ENCODE measurements at places on chromosomes 13 and 19. TPM values are rescaled to one million over a fixed set of nuclear protein-coding genes. Genes with fewer than 3 reads are reported as not detected.

DNA sequence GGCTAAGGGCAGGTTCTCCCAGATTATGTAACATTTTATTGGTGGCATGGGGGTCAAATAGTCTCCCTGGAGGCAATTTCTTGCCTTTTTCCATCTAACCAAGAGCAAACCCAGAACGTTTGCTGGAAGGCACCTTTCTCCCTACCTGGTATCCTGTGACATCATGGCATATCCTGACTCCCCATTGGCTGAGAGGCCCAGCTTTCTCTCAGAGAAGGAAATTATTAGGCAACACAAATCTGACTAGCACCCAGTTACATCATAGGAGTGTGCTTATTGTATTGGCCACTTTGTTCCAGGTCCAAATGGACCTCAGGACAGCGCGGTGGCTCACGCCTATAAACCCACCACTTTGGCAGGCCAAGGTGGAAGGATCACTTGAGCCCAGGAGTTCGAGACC is 13.0 kb downstream of the NTN5 start:
- no peak for DNase-seq

- no peak for DNase-seq
These were observed 10.5 kb upstream of the TINCR start for GRCh38 chr19:5578097-5578846.

DNA sequence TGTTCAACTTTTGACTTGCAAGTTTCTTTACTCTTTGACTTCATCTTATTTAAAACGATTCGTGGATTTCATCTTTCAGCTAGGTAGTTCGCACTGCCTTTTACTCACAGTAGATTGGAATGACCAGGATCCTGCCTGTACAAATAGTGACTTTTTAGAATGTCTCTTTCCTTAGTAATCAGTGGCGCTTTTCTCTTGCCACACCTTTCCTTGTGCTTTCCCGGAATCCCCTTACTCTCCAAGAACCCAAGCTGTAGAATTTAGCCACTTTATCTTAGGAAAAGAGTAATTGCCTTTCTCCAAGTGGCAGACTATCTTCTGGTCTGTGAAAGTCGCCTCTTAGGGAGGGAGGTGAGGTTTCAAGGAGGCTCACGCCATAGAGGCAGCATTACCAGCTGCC is 123.4 kb downstream of the LMO7 start:
- no peak for DNase-seq

- DNase-seq, result no peak
These were observed 96.7 kb downstream of the GJA3 start for GRCh38 chr13:20064128-20064527.

DNA sequence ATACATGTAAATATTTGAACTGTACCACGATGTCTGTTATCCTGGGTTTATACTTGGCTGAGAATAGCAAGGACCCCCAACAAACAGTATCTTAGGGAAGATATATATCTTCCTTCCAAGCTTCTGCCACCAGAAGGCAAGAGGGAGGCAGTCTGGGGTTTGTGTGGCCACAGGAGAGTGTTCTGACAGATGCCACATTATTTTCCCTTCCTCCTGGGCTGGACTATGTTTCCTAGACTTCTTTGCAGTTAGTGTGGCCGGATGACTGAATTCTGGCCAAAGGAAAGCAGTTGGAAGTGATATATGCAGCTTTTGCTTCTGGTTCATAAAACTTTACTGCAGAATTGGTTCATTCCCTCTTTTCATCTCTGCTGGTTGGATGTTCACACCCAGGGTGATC is 39.9 kb upstream of the TMTC4 start:
- DNase-seq, result no peak

- no peak for DNase-seq
These were observed 8.6 kb downstream of the PTBP1 start for GRCh38 chr19:805600-806550.

DNA sequence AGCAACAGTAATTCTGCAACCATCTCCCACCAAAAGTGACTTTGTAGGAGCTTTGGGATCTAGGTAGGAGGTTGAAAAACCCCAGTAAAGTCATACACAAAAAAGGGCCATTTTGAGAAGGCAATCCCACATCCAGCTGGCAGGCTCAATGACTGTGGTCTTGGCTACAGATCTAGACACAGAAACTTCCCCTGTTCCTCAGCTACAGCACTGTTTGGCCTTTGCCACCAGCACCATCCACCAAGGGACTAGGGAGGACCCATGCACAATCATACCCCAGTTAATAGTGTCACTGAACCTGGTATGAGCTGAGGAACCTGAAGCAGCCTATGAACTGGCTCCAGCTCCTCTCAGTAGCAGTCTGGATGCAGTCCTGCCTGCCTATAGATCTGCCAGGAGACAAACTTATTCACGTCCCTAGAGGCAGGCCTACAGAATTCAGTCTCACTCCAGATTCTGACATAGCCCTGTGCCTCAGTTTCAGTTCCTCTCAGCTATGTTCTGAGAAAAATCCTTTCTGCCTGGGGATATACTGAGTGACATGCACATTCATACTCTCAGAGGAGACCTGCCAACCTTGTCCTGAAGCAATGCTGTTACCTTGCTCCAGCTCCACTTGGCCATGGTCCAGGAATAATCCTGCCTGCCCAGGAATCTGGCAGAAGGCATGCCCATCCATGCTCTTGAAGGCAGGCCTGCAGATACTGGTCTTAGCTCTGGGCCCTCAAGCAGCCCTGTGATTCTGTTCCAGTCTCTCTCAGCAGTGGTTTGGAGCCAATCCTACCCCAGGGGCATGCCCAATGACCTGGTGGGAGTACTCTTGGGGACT is 2048.3 kb upstream of the PCDH20 start:
- no peak for DNase-seq

GRCh38 chr13:99389520-99390304 is 82.5 kb upstream of the GPR183 start:
- DNase-seq, result no peak

GRCh38 chr13:50914848-50915247 is 5.3 kb downstream of the RNASEH2B start:
- DNase-seq, result no peak

DNA sequence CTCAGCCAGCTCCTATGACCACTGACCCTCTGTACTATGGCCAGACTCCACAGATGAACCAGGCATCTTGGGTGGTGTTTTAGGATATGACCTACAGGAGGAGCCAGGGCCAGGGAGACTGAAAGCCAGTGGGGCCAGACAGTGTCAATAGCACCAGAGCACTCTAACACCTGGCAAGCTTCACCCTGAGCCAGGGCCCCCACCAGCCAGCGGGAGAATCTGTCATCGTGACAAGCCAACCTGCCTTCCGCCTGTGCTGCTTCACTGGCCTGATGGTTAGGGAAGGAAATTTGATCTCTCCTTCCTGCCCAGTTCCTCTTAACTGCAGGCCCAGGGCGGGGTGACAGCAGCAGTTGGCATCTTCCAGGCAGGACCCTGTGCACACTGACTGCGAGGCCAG is 222.4 kb downstream of the UQCRFS1 start:
- no peak for DNase-seq

DNA sequence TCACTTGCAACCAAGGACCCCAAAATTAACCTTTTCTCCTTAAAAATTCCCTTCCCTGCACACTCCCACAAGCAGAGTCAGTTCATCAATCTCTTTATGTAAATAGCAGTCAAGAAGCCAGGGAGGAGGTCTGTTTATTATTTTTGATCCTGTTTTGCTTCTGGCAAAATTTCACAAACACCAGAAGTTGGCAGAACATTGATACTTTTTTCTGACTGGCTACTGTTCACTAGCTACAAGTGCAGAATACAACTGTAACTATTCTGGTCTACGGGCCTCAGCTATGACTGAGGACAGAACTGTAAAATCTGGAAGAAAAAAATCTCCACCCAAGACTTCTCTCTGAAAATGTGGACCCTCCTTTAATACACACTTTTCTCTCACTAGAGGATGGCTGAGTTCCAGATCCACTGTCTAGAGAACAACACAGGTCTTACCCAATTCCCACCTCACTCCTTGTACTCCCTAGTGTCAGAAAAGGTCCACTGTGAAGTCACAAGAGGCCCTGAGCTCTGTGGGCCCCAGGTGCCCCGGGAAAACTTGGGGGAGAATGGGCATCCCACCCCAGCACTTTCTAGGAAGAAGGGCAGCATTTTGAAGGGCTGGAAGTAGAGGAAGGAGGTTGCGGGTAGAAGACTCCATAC is 14.5 kb downstream of the STARD13 start:
- no peak for DNase-seq

GRCh38 chr19:30862876-30863275 is 486.4 kb downstream of the TSHZ3 start:
- no peak for DNase-seq

GRCh38 chr13:39602277-39602613 is 748 bp downstream of the LHFPL6 start:
- no peak for DNase-seq

DNA sequence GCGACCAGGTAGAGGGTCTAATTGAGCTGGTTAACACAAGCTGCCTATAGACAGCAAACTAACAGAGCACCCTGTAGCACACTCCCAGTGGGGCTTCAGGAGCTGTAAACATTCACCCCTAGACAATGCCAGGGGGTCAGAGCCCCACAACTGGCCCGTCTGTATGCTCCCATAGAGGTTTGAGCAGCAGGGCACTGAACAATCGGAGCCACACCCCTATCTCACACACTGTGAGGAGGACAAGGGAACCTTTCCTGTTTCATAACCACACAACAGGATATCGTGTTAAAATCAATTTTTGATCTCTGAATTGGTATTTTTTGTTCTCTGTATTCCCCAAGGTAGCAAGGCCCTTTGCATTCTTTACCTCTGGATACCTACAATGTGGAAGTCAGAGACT is 266.1 kb downstream of the SPRY2 start:
- DNase-seq, result no peak

GRCh38 chr19:49848938-49849337 is 2.0 kb upstream of the PTOV1 start:
- no peak for DNase-seq

DNA sequence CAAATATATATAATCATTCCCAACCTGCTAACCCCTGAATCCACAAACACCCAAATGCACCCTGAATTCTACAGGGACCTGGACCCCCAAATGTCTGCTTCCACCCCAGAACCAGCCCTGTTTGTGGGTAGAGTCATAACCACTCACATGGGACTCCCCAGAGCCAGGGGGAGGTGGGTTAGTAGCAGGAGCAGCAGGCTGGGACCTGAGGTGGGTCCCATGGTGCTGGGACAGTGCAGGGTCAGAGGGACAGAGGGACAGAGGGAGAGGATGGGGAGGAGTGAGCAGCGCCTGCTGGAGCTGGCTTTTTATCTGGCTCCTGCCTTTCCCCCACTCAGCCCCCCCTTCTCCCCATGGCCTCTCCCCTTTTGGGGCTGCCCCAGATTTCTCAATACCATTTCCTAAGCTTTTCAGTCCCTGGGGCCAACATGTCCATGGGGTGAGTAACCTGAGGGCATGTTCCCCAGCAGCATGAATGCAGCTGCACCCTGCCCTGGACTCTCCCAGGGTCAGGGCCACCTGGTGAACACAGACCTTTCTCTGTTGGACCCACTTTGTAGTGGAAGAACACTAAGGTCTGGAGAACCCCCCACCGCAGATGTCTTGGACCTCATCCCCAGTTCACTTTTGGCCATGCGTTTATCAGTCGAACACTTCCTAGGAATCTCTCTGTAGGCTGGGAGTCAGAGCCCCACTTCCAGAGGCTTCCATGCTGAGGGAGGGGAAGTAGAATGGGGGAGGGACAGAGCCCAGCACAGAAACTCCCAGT is at the start of gene C3:
TSS of gene C3 (minus strand) at position 282 of the 769 bp plus-strand sequence. CDS start at position 221, 61 bp downstream.
- no peak for DNase-seq

DNA sequence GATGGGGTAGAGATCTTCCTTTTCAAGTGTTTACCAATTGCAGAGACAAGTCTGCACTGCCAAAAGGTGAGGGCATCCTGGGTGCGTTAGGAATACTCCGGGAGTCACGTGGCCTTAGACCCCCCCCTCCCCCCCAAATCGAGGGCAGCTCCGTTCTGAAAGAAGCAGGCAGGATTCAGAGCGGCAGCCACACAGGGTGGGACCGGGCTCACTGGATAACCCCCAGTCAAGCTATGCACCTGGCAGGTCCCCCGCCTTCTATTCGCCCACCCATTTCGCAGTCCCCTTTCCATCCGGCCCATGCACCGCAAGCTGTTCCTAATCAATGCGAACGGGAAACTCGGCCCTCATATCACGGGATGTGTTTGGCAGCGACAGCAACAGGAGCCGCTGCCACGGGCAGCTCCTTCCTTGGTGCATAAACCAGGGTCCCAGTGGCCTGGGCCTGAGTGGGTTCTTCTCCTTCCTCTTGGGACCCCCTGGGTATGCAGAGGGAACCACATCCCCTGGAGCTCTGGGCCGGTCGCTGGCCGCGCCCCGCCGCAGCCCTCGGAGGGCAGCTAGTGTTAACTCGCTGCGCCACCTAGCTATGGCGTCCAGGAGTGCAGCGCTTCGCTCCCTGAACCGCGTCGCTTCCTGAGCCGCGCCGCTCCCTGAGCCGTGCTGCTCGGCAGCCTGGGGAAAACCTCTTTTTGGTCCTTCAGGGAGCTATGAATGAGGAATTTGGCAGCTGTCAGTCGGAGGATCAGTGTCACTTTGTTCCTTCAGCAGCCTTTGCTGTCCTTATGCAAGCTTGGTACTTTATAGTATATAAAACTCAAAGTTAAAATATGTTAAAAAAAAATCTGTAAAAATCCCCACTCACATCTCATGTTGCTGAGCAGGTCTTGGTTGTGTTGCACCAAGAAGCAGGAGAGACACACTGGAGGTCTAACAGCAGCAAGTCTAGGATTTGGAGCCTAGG is 41.4 kb downstream of the LYL1 start:
- DNase-seq, result no peak

DNA sequence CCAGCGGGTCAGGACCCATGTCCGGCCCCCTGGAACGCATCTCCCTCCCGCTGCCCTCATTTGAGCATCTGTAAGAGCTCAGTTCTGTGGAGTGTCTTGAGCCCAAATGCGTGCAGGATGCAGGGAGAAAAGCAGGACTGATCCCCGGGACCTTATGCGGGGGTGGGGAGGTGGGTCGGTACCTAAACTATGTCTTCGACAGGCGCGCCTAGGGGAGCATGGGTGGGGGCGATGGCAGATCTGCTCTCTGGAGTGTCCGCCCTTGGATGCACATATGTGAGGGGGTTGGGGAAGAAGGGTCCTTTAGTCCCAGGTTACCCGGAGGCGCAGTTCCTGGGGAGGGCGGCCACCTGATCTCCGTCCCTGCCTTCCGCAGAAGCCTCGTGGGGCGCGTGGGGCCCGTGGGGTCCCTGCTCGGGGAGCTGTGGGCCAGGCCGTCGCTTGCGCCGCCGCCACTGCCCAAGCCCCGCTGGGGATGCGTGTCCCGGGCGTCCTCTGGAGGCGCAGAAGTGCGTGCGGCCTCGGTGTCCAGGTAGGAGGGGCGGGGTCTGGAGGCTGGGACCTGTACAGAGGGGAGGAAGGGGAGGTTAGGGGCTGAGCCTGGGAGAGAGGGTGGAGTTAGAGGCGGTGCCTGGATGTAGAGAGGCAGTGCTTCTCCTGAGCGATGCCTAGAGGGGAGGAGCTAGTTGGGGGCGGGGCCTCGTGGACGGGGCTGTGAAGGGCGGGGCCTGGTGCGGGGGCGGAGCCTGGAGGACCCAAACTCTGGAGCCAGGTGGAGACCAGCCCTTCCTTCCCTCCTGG is 2.9 kb downstream of the CILP2 start:
- DNase-seq, result no peak

Gene CGB8
- 0.22 TPM for polyA plus RNA-seq

Gene GAPDHS
- not detected for polyA plus RNA-seq

Gene LRRC25
- polyA plus RNA-seq, result not detected

Gene CILP2
- 0.77 TPM for polyA plus RNA-seq

Gene DIRAS1
- polyA plus RNA-seq, result 11.1 TPM

Measured in BJ (cell line).